ENCODE measurements at places on chromosomes 11 and 22. TPM values are rescaled to one million over a fixed set of nuclear protein-coding genes. Genes with fewer than 3 reads are reported as not detected.

The UBQLN3 gene
- total RNA-seq = 0.46 TPM

The SIDT2 gene
- 23.1 TPM for total RNA-seq

The MLC1 gene
- total RNA-seq = 74.5 TPM

The OR51E2 gene
- under 0.01 TPM for total RNA-seq

The KCNJ11 gene
- 14.5 TPM for total RNA-seq

The SCUBE2 gene
- total RNA-seq = 12.5 TPM

The OR52N1 gene
- total RNA-seq = not detected

The KRTAP5-11 gene
- total RNA-seq = not detected

The SMTN gene
- 9.7 TPM for total RNA-seq

The RASL10A gene
- total RNA-seq = 1.6 TPM

The OR52K2 gene
- not detected for total RNA-seq

The MRGPRF gene
- total RNA-seq = 0.92 TPM

The CBLIF gene
- not detected for total RNA-seq

The OPCML gene
- 72.9 TPM for total RNA-seq

The OR8D1 gene
- not detected for total RNA-seq

The ANKRD49 gene
- 18.0 TPM for total RNA-seq

The SDHD gene
- 62.5 TPM for total RNA-seq

The TUB gene
- 138 TPM for total RNA-seq

The FGF3 gene
- not detected for total RNA-seq

The GAL3ST1 gene
- total RNA-seq = 6.0 TPM

The OR5D13 gene
- total RNA-seq = not detected

The GSTP1 gene
- 215 TPM for total RNA-seq

The OR51B5 gene
- total RNA-seq = 0.46 TPM

Measured in diencephalon (tissue), 1 donor.